ENCODE measurements at places on chromosomes 1 and 21. TPM values are rescaled to one million over a fixed set of nuclear protein-coding genes. Genes with fewer than 3 reads are reported as not detected.

ZNF496 gene
- 18.9 TPM for total RNA-seq

CCDC17 gene
- 0.37 TPM for total RNA-seq

SLC44A3 gene
- 1.8 TPM for total RNA-seq

S100A13 gene
- 185 TPM for total RNA-seq

REN gene
- not detected for total RNA-seq

METTL18 gene
- total RNA-seq = 8.2 TPM

OR2T27 gene
- not detected for total RNA-seq

PTPN7 gene
- total RNA-seq = not detected

LAMB3 gene
- 20.2 TPM for total RNA-seq

GJA8 gene
- not detected for total RNA-seq

APOBEC4 gene
- total RNA-seq = not detected

IPO9 gene
- total RNA-seq = 23.7 TPM

CYYR1 gene
- not detected for total RNA-seq

CYP4A11 gene
- total RNA-seq = not detected

THEM5 gene
- not detected for total RNA-seq

DCDC2B gene
- total RNA-seq = not detected

NOS1AP gene
- total RNA-seq = 0.41 TPM

TMEM82 gene
- total RNA-seq = not detected

SLC35F3 gene
- total RNA-seq = 4.1 TPM

TCHH gene
- 0.14 TPM for total RNA-seq

KCNA10 gene
- total RNA-seq = not detected

PAQR6 gene
- 3.6 TPM for total RNA-seq

RSRP1 gene
- 25.3 TPM for total RNA-seq

WNT9A gene
- total RNA-seq = 8.2 TPM

CLDN19 gene
- total RNA-seq = not detected

FAM43B gene
- 4.5 TPM for total RNA-seq

FCER1G gene
- not detected for total RNA-seq

PDPN gene
- not detected for total RNA-seq

HJV gene
- not detected for total RNA-seq

ITLN2 gene
- not detected for total RNA-seq

SLC9C2 gene
- not detected for total RNA-seq

PDC gene
- total RNA-seq = not detected

CD34 gene
- 0.17 TPM for total RNA-seq

FMO1 gene
- not detected for total RNA-seq

ADAM30 gene
- total RNA-seq = not detected

SLAMF8 gene
- total RNA-seq = not detected

OPRD1 gene
- 0.14 TPM for total RNA-seq

KRTAP19-3 gene
- not detected for total RNA-seq

AK5 gene
- 7.8 TPM for total RNA-seq

MXRA8 gene
- total RNA-seq = 0.32 TPM

VAV3 gene
- total RNA-seq = 1.3 TPM

PRPF38B gene
- total RNA-seq = 15.4 TPM

NUAK2 gene
- 31.2 TPM for total RNA-seq

CDA gene
- 42.4 TPM for total RNA-seq

PDZK1 gene
- 0.95 TPM for total RNA-seq

KCNJ6 gene
- 2.8 TPM for total RNA-seq

TMEM222 gene
- total RNA-seq = 49.4 TPM

PGLYRP4 gene
- total RNA-seq = not detected

S100A8 gene
- total RNA-seq = not detected

SPRR2A gene
- total RNA-seq = not detected

TCEA3 gene
- total RNA-seq = 0.33 TPM

OR14K1 gene
- total RNA-seq = not detected

B4GALT3 gene
- total RNA-seq = 24.3 TPM

CFHR4 gene
- not detected for total RNA-seq
